Posterior vena cava (tissue), 2 donors: ENCODE measurements at places on chromosomes 4 and X. TPM values are rescaled to one million over a fixed set of nuclear protein-coding genes. Genes with fewer than 3 reads are reported as not detected.

Gene F8A2
- not detected for total RNA-seq

Gene SULT1E1
- not detected for total RNA-seq

Gene PAGE5
- total RNA-seq: not detected

- no peak for DNase-seq
These were observed 16.5 kb upstream of the MXRA5 start for GRCh38 chrX:3362956-3363355.

- DNase-seq: no peak
These were observed 29.9 kb downstream of the CLRN2 start for GRCh38 chr4:17544831-17545234.

Gene HPGD
- 3.2 TPM for total RNA-seq

Gene C4orf36
- 0.93 TPM for total RNA-seq

DNA sequence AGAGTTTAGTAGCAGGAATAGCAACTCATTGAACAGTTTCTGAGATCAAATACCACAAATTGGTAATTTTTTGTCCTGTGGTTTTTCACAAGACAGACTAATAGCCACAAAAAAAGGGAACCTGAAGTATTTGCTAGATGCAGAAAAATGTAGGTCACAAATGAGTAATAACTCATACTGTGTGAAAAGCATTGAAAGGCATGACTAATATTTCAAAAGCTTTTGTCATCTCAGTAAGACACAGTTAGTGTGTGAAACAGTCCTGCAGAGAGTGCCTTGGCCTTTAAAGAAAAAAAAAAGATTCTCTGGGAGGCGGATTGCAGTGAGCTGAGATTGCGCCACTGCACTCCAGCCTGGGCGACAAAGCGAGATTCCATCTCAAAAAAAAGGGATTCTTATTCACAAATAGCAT lies 31.4 kb upstream of the SLC25A31 start:
- no peak for DNase-seq
